ENCODE measurements at places on chromosomes 11 and 22.

DNA sequence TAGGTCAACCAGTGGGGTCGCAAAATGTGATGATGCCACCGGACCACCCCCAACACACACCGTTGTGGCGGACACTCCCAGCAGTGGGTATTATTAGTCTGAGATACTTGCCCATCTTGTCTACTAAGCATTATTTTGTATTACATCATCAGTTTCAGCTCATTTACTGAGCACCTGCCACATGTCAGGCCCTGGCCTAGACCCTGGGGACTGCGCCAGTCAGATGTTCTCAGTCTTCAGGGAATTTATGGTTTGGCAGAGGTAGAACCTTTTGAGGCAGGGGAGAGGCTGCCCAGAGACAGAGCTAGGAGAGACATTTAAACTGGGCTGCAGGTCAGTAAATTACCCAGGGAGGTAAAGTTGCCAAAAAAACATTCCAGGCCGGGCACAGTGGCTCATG is 43.1 kb upstream of the GCAT start:
- DNase-seq = no peak

GRCh38 chr11:2302896-2303626 is 1.2 kb downstream of the TSPAN32 start:
- DNase-seq = no peak

- DNase-seq = no peak
Measured at GRCh38 chr11:77449060-77449521, 24.8 kb downstream of the PAK1 start.

- DNase-seq = no peak
Measured at GRCh38 chr11:86246293-86246675, 1.7 kb downstream of the EED start.

DNA sequence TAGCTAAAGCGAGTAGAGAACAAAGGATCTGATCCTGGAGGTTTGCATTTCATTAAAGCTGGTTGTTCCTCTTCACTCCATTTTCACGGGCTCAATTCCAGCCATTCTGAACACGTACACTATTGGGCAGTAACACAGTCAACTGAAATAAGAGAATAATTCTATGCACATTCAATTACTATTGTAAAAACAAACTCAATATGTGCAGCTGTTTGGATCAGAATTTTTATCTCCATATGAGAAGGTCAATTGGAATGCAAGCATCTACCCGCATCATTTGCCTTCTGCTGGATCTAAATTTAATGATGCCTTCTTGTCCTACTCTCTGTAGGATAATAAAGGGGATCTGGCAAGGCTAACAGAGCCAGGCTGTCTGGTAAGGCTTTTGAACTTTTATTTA is 562.8 kb upstream of the CCDC179 start:
- DNase-seq = no peak

- no peak for DNase-seq
Measured at GRCh38 chr11:70001246-70001645, 76.9 kb upstream of the ANO1 start.

GRCh38 chr11:61294717-61295595 is at the start of gene VWCE:
VWCE (minus strand) TSS chr11:61295316; CDS start chr11:61295037, 279 bp downstream.
- DNase-seq = no peak

DNA sequence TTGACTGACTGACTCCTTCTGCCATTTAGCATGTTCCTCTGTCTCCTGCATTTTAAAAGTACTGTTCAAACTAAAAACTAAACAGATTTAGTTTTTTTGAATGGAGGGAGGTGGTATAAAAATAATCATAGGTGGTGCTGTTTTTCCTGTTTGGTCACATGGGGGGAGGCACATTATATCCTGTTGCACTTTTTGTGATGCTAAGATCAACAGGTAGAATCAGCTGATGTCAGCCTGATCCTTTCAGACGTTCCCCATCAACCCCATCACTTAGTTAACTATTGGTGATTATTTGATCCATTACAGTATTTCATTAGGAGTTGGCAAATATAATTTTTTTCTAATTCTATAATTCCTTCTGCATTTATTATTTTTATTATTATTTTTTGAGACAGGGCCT is 5.1 kb upstream of the OSBP2 start:
- no peak for DNase-seq
